ENCODE measurements at places on chromosomes 7 and 10. TPM values are rescaled to one million over a fixed set of nuclear protein-coding genes. Genes with fewer than 3 reads are reported as not detected.

The LRIT1 gene
- not detected for total RNA-seq

The MSMB gene
- total RNA-seq: not detected

The SLK gene
- total RNA-seq: 20.7 TPM

The MYL7 gene
- 0.82 TPM for total RNA-seq

The LBX1 gene
- not detected for total RNA-seq

The LMOD2 gene
- not detected for total RNA-seq

The PON3 gene
- not detected for total RNA-seq

The CCDC172 gene
- not detected for total RNA-seq

The MLXIPL gene
- not detected for total RNA-seq

The ZNF37A gene
- total RNA-seq: 7.2 TPM

The PTTG1IP2 gene
- not detected for total RNA-seq

The EPDR1 gene
- total RNA-seq: 76.3 TPM
